ENCODE measurements at places on chromosomes 1 and 21.

- no peak for DNase-seq
Observed at GRCh38 chr1:183021405-183022201, 1.6 kb upstream of the LAMC1 start.

GRCh38 chr1:14897080-14897449 lies 256.5 kb upstream of the TMEM51 start:
- no peak for DNase-seq

- DNase-seq: no peak
Observed at GRCh38 chr21:45290948-45291612, 3.4 kb upstream of the POFUT2 start.

GRCh38 chr1:174968750-174969244 lies 30.9 kb upstream of the CACYBP start:
- DNase-seq: no peak

- DNase-seq: no peak
Observed at GRCh38 chr21:42058631-42059111, 12.4 kb upstream of the UMODL1 start.

DNA sequence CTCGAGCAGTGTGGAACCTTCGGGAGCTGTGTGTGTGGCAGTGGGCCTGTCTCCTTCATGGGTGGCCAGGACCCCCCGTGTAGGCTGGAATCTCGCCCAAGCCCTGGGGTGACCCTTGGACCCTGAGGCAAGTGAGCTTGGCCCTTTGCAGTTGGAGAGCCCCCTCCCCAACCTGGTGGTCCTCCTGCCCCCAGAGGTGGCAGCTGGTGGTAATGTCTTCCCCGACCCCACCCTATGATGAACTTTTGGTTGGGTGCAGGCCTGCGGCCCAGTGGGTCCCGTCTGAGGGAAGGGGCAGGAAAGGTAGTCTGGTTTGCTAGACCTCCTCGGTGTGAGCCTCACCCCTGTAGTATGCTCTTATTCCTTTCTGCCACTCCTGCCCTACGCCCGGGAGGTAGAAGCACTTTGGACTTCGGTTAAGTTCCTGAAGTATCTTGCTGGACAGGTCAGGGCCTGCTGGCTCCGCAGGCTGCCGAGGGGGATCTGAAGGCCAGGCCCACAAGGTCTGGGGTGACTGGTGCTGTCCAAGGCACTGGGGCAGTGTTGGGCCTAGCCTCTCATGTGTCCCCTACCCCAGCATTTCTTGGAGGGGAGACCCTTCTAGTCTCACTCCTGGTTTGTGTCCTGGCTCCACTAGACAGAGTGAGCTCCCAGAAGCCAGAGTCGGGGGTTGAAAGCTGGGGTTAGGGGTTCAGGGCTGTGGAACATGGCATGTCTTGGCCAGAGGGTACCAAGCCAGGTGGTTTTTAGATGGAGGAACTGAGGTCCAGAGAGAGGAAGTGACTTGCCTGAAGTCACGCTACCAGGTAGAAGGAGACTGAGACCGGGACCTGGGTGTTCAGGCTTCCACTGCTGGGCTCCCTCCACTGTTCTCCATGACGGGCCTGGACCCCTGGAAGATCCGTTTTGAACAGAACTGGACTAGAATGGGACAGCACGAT lies 1.8 kb downstream of the ZNF362 start:
- no peak for DNase-seq

DNA sequence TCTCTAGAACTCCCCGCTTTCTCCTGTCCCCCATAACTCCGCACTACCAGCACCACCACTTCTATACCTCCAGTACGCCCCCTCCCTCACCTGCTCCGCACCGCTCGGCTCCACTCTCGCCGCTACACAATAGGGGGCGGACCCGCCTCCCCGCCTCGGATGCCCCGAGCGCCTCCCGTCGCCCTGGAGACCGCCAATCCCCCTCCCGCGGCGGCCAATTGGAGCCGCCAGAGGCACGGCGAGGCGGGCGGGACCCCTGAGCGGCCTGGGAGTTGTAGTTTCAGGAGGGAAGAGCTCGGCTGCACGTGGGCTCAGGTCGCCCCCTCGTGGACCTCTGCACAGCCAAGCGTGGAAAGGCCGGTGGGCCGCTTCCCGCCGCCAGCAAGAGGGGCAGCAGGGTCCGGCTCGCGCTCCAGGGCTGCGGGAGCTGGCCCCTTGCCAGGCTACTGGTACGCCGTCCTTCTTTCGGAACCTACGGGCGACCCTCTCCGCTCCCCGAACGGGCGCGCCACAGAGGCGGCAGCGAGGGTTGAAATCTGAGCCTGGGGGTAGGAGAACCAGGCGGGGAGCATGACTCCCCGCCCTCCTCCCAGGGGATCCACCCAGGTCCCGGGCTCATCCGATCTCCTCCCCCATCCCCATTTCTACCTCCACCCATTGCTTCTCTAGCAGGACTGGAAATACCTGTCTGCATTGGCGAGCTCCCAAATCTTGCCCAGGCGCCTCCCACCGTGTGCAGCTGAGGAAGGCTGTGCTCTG lies at the start of gene IGSF9:
IGSF9 (minus strand) TSS at position 131 of the 759 bp plus-strand sequence. CDS start 2,159 bp downstream, outside the sequence.
- peak; percentile 93 for DNase-seq

- no peak for DNase-seq
Observed at GRCh38 chr1:185495898-185496297, 178.9 kb upstream of the IVNS1ABP start.

DNA sequence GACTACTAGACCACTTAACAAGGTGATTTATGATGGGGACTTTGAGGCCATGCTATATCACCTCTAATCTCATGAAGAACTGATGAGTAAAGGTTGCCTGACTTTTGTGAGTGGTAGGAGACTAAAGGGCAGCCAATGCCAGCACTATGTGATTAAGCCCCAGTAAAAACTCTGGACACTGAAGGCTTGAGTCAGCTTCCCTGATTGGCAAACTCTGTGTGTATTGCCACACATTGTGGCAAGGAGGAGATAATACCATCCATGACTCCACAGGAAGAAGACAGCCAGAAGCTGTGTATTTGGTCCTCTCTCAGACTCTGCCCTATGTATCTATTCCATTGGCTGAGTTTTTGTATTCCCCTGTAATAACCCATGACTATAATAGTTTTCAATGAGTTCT lies 413.3 kb upstream of the ZRANB2 start:
- no peak for DNase-seq

- DNase-seq: no peak
Observed at GRCh38 chr1:182955596-182956588, 2.9 kb upstream of the SHCBP1L start.

GRCh38 chr1:31027693-31028526 lies 37.6 kb downstream of the PUM1 start:
- no peak for DNase-seq

- no peak for DNase-seq
Observed at GRCh38 chr1:67634396-67634935, 50.5 kb upstream of the GADD45A start.

All from chondrocyte (in vitro differentiated cells).